ENCODE measurements at places on chromosomes 7 and 10.
A peak's percentile ranks its signal among the peaks of the same experiment; 100 is the strongest.

- DNase-seq = no peak
Observed at GRCh38 chr7:64997927-64998391, 7.1 kb upstream of the ZNF117 start.

- DNase-seq = no peak
Observed at GRCh38 chr7:84997626-84998025, 189.2 kb downstream of the SEMA3D start.

DNA sequence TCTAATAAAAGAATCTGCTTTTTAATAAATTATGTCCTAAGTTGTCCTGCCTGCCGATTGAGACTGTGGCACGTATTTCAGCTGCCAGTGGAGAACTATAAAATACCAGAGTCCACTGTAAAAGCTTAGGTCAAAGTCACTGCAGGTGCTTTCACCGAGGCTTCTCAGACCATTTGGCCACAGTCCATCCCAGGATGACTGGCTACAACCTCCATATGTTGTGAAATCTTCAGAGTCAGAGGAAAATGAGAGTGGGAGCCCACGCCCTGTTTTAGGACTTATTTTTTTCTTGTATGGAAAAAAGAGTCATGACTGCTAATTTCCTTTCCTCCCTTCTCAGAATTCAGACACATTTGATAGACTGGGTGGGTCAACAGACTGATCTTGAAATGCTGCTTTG is 182.9 kb downstream of the ANK3 start:
- no peak for DNase-seq

DNA sequence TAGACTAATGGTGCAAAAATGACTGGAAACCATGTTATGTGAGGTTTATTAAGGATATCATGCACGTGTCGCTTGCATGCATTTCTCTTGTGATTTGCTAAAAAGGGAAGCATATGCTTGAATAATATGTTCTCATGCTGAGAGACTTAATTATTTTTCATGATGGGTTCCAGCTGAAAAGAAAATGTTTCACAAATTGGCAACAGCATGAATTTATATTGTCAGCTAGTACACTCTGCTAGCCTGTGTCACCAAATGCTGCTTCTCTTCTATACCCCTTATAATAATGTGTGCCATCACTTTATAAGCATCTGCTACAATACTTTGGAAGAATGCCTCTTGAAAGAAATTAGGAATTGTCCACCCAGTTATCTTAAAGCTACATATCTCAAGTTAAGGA is 63.0 kb downstream of the GNAI1 start:
- DNase-seq = no peak

GRCh38 chr7:122203814-122204213 is 59.8 kb upstream of the AASS start:
- no peak for DNase-seq

DNA sequence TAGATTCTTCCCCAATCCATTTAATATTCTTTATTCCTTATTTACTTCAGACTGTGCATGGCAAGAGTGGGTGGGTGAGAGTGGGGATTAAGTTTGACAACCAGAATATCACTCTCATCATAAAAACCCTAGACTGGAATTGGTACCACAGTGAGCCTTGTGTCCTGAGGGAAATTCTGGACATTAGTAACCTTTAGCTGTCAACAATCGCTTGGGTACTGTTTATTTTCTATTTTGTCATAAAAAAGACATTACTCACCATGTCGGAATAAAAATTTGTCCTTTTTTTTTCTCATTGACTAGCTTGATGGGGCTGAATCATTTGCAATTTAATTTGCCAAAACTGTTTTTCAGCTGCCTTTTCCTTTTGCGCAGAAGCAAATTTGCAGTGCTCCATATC is 176.1 kb upstream of the SEMA3C start:
- DNase-seq = no peak

GRCh38 chr7:115827305-115828045 is 203.1 kb downstream of the TFEC start:
- DNase-seq = no peak

DNA sequence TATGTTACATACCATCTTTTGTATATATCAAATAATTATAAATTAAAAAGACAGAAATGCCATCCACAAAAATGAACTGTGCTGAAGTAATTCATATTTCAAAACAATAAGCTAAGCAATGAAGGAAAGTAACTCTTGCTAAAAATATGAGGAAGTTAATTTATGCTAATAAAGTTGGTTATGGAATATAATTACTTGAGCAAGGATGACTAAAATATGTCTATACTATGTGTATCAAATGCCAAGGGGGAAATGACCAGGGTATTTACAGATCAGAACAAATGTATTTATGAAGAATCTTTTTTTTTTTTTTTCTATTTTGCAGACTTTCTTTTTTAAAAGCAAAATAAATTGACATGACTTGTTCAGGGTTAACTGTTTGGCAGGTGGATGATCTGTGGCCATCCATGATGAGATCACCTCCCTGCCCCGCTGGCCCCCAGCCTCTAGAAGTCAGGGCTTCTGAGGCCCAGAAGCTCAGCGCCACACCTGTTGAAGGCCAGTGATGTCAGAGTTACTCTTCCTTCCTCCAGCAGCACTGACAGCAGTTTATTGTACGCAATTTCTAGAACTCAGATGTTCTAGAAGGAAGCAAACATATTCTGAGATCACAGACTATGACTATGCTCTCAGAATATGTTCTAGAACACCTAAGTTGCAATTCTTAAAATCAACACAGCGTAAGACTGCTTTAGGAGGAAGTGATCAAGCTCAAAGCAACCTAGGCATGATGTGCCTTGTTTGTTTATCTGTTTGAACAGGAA is 196.1 kb upstream of the KLF14 start:
- no peak for DNase-seq

DNA sequence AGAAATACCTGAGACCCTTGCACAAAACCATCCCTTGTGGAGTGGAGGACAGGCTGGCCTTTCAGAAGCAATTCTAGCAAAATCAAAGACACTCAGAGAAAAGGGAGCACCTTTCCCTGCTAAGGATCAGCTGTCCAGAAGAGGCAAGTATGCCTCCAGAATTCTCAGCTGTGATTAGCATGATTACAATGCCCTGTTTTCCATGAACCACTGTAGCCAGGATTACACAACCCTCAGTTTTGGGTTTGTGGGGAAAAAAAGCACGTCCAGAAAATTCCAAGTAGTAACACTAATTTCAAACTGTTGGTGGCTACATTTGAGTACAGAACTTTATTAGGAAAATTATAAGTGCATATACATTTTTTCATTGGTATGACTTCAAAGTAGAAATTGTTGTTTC is 15.0 kb downstream of the CXCL12 start:
- no peak for DNase-seq

DNA sequence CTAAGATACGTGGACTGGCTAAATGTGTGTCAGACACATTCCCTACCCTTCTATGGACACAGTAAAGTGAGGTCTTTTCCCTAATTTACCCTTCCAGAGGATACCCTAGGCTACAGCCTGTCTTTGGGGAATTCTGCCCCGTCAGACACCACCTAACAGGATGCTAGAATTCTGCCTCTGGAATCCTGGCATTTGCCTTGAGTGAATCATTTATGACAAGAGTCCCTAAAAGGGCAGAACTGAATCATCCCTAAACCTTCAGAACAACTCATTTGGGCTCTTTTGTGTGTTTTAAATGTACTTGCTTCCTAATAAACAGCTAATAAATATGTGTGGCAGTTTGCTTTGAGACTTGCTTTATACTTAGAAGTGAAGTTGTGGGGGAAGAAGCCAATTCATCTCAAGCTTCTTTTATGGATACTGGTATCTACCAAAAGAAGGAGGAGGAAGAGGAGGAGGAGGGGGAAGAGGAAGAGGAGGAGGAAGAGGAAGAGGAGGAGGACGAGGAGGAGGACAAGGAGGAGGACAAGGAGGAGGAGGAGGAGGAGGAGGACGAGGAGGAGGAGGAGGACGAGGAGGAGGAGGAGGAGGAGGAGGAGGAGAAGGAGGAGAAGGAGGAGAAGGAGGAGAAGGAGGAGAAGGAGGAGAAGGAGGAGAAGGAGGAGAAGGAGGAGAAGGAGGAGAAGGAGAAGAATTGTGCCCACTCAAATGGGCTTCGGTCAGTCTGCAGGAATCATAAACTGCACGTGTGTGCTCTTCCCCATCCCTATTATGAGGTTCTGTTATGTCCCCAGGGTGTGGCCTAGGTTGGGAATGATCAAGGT is 27.1 kb downstream of the PARP12 start:
- DNase-seq = no peak

DNA sequence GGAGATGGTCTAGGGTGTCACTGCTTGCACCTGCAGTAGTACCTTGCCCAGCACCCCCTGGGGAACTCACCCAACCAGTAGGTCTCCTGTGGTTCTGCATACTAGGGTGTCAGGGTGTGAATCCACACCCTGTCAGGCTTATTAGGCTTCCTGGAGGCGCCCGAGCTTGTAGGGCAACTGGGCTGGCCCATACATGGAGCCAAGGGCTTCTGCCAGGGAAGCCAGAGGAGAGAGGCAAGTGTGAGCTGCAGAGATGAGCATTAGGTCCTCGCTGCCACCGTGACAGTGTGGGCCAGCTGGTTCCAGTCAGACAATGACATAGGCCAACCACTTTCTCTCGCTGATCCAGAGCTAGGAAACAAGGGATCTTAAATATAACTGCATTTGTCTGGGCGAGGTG is 11.2 kb downstream of the MXI1 start:
- no peak for DNase-seq

DNA sequence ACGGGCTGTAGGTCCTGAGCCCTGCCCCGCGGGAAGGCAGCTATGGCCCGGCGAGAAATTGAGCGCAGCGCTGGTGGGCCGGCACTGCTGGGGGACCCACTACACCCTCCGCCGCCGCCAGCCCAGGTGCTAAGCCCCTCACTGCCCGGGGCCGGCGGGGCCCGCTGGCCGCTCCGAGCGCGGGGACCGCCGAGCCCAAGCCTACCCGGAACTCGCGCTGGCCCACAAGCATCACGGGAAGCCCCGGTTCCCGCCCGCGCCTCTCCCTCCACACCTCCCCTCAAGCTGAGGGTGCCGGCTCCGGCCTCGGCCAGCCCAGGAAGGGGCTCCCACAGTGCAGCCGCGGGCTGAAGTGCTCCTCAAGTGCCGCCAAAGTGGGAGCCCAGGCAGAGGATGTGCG is 5.5 kb upstream of the CACUL1 start:
- DNase-seq = no peak

- DNase-seq = no peak
Observed at GRCh38 chr7:256461-256940, 33.5 kb upstream of the FOXL3 start.

DNA sequence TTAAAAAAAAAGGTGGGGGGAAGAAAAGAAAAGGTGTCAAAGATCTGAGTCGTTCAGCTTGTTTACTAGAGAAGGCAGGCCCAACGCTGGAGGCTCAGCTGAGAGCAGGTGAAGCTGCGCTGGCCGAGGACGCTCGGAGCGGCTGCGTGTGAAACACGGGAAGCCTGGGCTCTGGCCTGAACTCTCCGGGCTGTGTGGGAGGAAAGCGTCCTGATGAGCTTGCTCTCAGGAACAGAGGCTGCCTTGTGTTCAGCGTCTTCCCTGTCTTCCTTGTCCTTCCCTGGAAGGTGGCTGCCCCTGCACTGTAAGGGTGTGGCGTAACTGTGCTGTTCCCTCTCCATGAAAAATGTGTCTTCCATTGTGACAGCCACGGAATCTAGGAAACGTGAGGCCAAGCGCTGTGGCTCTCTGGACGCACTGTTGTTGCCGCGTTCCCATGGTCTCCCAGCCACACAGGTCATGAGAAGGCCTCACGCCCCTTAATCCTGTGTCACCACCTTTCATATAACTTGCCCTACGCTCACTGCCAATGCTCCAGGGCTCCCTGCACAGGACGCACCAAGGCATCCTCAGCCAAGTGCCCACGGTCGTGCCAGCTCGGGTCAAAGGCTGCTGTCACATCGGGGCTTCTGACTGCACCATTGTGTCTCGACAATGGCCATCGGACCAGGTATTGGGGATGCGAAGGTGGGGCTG is 15.8 kb downstream of the IL15RA start:
- no peak for DNase-seq

- DNase-seq = no peak
Observed at GRCh38 chr7:22137466-22137865, 191.8 kb upstream of the CDCA7L start.

GRCh38 chr7:76185187-76185896 is 16.4 kb upstream of the SRRM3 start:
- no peak for DNase-seq

DNA sequence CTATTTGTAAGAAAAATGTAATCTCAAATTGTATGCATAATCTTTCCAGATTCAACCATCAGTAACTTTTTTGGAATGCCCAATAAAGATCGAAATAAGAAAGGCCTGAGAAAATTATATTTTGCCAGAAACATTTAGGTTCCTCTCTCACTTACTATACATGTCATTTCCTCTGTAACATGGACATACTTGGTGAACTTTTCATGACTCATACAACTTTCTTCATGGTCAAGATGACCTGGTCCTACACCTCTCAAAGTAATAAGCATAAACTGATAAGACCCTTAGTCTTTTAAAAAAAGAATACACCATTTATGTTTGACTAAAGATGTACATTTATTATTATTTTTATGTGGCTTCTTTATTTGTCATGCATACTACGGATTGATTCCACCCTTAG is 125.3 kb downstream of the REEP3 start:
- no peak for DNase-seq

GRCh38 chr10:80382989-80383388 is 25.4 kb upstream of the PRXL2A start:
- peak; percentile 76 for DNase-seq

GRCh38 chr10:34428501-34428900 is 386.6 kb downstream of the PARD3 start:
- no peak for DNase-seq

- no peak for DNase-seq
Observed at GRCh38 chr10:86316990-86317389, 49.6 kb downstream of the GRID1 start.
